Naive thymus-derived CD4-positive, alpha-beta T cell (primary cell): ENCODE measurements at places on chromosomes 16 and 17. TPM values are rescaled to one million over a fixed set of nuclear protein-coding genes. Genes with fewer than 3 reads are reported as not detected.

GRCh38 chr16:89545831-89546574, 14.5 kb upstream of the RPL13 start:
- DNase-seq = no peak
- no peak overlapping the region for H3K27ac ChIP-seq
- H3K36me3 ChIP-seq = no peaks in the 10 kb centered on the region
- no peak overlapping the region for H3K4me3 ChIP-seq

DNA sequence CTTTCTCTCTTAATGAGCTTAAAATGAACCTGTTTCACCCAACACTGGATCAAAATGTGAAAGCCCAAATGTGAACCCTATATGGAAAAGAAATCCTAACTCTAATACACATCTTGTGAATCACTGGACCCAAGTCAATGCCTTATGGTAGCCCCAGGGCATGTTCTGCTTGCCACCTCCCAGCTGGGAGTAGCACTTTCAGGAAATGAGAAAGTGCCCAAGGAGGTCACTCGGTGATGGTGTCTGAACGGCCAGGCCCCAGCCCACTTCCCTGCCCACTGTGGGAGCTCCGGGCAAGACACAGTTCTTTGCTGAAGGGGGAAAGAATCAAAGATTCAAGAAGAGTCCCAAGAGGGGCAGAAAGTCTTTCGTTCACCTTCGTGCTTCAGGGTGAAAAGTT, 46.1 kb downstream of the GTF3C1 start:
- no peak overlapping the region for H3K4me3 ChIP-seq
- H3K4me1 ChIP-seq = no peaks in the 10 kb centered on the region
- H3K27me3 ChIP-seq = no peaks in the 10 kb centered on the region
- peaks cover 15% of the 10 kb centered on the region for H3K36me3 ChIP-seq
- no peak for DNase-seq
- no peak overlapping the region for H3K27ac ChIP-seq

GRCh38 chr16:56534847-56535383, 15.1 kb upstream of the BBS2 start:
- H3K4me1 ChIP-seq = no peaks in the 10 kb centered on the region
- H3K4me3 ChIP-seq = no peak overlapping the region
- H3K27ac ChIP-seq = no peak overlapping the region
- no peaks in the 10 kb centered on the region for H3K36me3 ChIP-seq
- DNase-seq = no peak

DNA sequence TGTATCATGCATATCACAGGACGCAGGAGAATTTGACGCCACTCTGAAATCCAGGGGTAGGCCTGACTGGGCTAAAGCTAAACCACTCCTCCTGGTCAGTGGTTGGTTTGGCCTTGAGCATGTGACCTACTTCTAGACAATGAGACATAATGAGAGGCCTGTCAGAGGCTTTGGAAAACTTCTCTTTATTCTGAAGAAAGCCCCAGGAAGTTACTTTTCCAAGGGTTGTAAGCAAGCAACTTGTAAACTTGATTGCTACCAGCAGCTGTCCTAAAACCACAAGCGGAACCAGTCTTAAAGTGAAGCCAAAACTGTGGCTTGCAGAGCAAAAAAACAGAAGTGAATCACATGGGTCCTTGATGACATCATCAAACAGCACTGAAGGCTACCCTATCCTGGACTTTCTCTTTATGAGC, 138.2 kb upstream of the COX10 start:
- H3K27me3 ChIP-seq = no peaks in the 10 kb centered on the region
- H3K4me3 ChIP-seq = no peak overlapping the region
- H3K4me1 ChIP-seq = no peaks in the 10 kb centered on the region
- no peak overlapping the region for H3K27ac ChIP-seq
- no peak for DNase-seq

DNA sequence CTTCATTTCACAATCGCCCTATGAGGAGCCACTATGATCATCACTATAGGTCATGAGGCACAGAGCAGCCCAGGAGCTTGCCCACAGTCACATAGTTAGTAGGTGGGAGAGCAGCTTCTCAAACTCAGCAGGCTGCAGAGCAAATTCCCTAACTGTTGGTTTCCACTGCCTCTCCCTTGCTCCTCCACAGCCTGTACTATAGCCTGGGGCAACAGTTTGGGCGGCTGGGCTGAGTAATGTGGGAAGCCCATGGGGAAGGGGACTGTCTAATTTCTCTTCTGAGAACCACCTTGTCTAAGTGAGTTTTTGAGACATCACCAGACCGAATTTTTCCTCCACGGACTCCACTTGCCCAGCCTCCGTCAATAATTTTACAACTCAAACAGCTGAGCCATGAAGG, 73.4 kb upstream of the GPR139 start:
- no peak for DNase-seq
- H3K27me3 ChIP-seq = no peaks in the 10 kb centered on the region
- H3K27ac ChIP-seq = no peak overlapping the region
- no peaks in the 10 kb centered on the region for H3K4me1 ChIP-seq
- H3K36me3 ChIP-seq = no peaks in the 10 kb centered on the region

- no peak overlapping the region for H3K27ac ChIP-seq
- H3K4me3 ChIP-seq = no peak overlapping the region
- DNase-seq = no peak
- no peaks in the 10 kb centered on the region for H3K27me3 ChIP-seq
Measured at GRCh38 chr17:72297326-72298115, 176.7 kb downstream of the SOX9 start.

DNA sequence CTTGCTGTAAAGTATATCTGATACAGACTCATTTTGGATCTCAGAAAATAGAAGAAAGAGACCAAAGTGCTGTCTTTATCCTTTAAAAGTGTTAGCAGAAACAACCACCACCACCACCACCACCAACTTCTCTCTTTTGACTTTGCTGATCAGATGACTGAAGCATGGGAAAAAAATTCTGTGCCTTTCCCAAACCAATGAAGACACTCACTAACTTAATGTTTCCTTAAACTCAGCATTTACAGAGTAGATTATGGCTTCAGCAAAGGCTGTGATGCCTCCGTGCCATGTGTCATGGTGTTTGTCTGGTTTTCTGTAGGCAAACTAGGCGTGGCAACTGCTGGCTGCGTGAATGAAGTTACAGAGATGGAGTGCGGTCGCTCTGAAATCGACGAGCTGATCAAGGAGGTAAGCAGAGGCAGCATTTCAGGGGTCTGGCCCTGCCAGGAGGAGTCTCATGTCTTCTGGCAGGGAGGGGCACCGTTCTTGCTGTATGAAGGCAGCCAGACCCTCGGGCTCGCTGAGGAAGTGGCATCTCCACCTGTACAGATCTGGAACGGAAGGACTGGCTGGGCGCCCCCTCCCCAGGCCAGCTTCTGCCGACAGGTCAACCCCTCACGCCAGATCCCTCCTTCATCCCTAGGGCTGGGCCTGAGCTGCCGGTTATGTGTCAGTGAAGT, 12.4 kb downstream of the IRF8 start:
- no peak overlapping the region for H3K27ac ChIP-seq
- no peak for DNase-seq
- H3K4me3 ChIP-seq = no peak overlapping the region
- no peaks in the 10 kb centered on the region for H3K36me3 ChIP-seq

DNA sequence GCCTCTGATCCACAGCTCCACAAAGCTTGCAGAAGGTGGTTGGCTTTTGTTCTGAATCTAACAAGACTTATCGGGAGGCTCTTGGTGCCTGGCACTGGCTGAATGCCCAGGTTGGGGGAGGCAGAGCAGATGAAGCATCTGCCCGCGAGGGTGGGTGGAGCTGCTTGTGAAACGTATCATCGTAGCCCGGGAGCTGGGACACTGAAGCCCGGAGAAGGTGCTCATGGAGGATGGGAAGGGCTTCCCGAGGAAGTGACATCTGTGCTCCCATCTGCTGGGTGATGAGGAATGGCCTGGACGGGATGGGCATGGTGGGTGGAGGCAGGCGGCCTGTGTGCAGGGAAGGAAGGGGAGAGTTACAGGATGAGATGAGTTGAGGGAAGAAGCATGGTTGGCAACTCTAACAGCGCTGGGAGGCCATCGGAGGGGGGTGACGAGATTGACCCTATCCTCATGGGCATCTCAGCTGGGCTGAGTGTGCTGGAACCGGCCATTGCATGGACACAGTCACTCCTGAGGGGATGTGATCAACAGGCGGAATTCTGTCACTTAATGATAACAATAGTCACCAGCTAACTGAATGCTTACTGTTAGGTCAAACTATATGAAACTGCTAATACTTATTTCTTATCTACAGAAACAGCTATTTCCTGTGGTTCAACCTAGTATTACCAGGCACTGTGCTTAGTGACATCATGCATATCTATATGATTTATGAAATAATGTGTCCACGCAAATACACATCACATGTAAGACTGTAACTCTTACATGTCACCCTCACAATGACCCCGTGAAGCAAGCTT, 102.7 kb downstream of the ABCC6 start:
- no peaks in the 10 kb centered on the region for H3K27me3 ChIP-seq
- H3K4me3 ChIP-seq = no peak overlapping the region
- no peaks in the 10 kb centered on the region for H3K4me1 ChIP-seq
- DNase-seq = no peak

DNA sequence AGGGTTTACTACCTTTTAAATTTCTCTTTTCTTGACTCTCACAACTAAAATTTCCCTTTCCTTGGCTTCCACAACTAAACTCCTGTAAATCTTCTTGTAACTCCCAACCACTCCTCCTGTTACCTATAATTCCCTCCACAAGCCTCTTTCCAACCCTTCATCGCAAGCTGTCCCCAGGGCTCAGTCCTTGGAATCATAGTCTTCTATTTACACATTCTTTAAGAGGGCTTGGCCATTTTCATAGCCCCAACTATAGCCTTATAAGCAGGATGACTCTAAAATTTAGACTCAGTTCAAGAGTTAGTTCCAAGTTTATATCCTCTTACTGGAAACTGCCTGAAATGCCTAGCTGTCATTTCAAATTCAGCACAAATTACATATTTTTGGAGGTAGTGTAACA, 23.9 kb downstream of the GLG1 start:
- no peaks in the 10 kb centered on the region for H3K27me3 ChIP-seq
- no peak overlapping the region for H3K4me3 ChIP-seq
- no peak overlapping the region for H3K27ac ChIP-seq
- peaks cover 21% of the 10 kb centered on the region for H3K4me1 ChIP-seq
- no peaks in the 10 kb centered on the region for H3K36me3 ChIP-seq
- no peak for DNase-seq

GRCh38 chr17:42221886-42222745, 27.8 kb upstream of the GHDC start:
- DNase-seq = peak; percentile 71
- no peak overlapping the region for H3K27ac ChIP-seq
- H3K4me3 ChIP-seq = no peak overlapping the region
- no peaks in the 10 kb centered on the region for H3K27me3 ChIP-seq
- H3K4me1 ChIP-seq = no peaks in the 10 kb centered on the region

GRCh38 chr17:49814781-49815529, 26.5 kb downstream of the KAT7 start:
- no peak overlapping the region for H3K4me3 ChIP-seq
- peaks cover 52% of the 10 kb centered on the region for H3K4me1 ChIP-seq
- H3K36me3 ChIP-seq = peaks cover 11% of the 10 kb centered on the region
- no peak for DNase-seq
- H3K27ac ChIP-seq = peak overlapping the region; percentile 51

- no peaks in the 10 kb centered on the region for H3K36me3 ChIP-seq
- no peak for DNase-seq
- H3K27ac ChIP-seq = no peak overlapping the region
- H3K4me1 ChIP-seq = peaks cover 7% of the 10 kb centered on the region
- H3K27me3 ChIP-seq = peaks cover 7% of the 10 kb centered on the region
- H3K4me3 ChIP-seq = no peak overlapping the region
Measured at GRCh38 chr16:77786186-77786847, 2.0 kb upstream of the VAT1L start.

DNA sequence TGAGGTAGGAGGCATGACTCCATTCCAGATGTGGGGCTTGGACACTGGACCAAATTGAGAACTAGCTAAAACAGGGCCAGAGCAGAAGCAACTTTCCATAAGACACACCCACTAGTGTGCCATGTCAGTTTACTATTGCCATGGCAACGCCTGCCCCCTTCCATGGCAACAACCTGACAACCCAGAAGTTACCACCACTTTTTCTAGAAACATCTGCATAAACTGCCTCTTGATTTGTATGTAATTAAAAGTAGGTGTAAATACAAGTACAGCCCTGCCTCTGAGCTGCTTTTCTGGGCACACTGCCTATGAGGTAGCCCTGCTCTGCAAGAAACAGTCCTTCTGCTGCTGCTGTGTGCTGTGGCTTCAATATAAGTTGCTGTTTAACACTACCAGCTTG, 19.5 kb upstream of the SCNN1B start:
- H3K27me3 ChIP-seq = no peaks in the 10 kb centered on the region
- no peak overlapping the region for H3K4me3 ChIP-seq
- H3K36me3 ChIP-seq = no peaks in the 10 kb centered on the region
- no peak overlapping the region for H3K27ac ChIP-seq
- no peak for DNase-seq

- no peak overlapping the region for H3K27ac ChIP-seq
- peaks cover 32% of the 10 kb centered on the region for H3K4me1 ChIP-seq
- H3K27me3 ChIP-seq = no peaks in the 10 kb centered on the region
- H3K36me3 ChIP-seq = no peaks in the 10 kb centered on the region
Measured at GRCh38 chr17:68433911-68434508, 23.3 kb downstream of the WIPI1 start.

- H3K4me1 ChIP-seq = no peaks in the 10 kb centered on the region
- DNase-seq = no peak
- H3K4me3 ChIP-seq = no peak overlapping the region
- no peaks in the 10 kb centered on the region for H3K36me3 ChIP-seq
- H3K27me3 ChIP-seq = no peaks in the 10 kb centered on the region
Measured at GRCh38 chr17:72104164-72104862, 16.5 kb upstream of the SOX9 start.

The TRIM37 gene
- total RNA-seq = 13.1 TPM

The HOXB4 gene
- total RNA-seq = 1.8 TPM

The CCL3 gene
- total RNA-seq = 44.0 and 46.9 TPM in 2 replicates

The DBNDD1 gene
- 1.0 TPM for total RNA-seq

The NHLRC4 gene
- total RNA-seq = 1.9 TPM

The AANAT gene
- not detected for total RNA-seq

The SHISA6 gene
- total RNA-seq = not detected

The EME1 gene
- total RNA-seq = 1.9 TPM

The HBA2 gene
- 10.4 TPM for total RNA-seq

The MMP28 gene
- 13.5 TPM for total RNA-seq

The TBC1D3 gene
- total RNA-seq = not detected
